ENCODE measurements at places on chromosomes 3 and 15.

- no peak for DNase-seq
Measured at GRCh38 chr3:34859746-34860145, 779.6 kb upstream of the ARPP21 start.

- DNase-seq = no peak
Measured at GRCh38 chr3:49371946-49372345, 13.8 kb upstream of the GPX1 start.

GRCh38 chr3:52843108-52843865, 8.5 kb upstream of the MUSTN1 start:
- no peak for DNase-seq

DNA sequence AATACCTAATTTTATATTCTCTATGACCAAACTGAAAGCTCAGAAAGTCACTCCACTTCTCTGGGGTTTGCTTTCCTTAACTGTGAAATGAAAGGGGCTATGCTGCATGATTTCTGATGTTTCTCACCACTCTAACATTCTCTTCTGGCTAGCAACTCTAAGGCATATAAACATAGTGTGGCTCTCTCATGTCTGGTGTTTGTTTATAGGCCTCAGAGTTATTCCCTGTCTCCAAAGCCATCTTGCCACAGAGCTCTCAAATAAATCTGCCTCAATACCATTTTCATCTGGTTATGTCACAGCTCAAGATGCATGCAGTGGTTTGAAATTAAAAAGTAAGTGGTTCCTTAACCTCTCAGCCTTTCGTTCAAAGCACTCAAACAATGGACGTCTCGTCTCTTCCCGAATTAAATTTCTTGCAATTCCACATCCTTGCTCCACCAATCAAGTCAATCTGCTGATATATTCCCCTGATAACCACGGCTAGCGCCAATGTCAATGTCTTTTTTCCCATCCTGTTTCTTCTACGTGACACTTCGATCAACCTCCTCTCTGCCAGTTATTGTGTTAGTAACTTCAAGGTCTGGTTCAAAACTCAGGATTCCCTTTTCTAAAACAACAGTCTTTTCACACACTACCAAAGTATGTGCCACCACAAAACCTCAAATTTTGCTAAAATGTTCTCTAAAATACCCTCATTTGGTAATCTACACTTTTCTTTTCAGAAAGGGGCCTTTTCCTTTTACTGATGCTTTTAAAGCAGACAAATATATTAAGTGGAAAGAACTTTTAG, 16.0 kb downstream of the TOMM70 start:
- no peak for DNase-seq

DNA sequence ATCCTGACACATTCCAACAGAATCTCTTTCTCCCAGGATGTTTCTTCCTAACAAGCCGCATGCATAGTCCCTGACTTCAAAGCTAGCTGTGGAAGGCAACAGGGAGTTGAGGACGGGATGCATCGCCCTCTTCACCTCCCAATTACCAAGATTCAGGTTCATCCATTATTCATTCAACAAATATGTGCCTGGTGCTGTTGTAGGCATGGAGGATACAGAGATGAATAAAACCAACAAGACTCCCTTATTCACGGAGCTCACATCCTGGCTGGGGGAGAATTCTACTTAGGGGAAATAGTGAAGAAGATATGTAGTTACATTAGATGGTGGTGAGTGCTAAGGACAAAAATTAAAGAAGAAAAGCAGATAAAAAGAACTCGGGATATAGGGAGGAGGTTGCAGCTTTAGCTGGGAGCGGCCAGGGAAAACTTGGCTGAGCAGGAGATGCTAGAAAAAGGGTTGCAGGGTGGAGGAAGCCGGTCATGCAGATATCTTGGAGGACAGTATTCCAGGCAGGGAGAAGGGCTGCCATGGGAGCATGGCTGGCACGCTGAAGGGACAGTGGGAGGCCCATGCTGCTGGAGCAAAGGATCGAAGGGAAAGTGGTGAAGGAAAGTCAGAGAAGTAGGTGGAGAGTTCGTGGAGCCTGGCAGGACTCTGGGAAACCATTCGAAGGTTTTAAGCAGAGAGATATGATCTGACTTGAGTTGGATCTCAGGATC, 5.0 kb downstream of the ITGB5 start:
- peak; percentile 36 for DNase-seq

DNA sequence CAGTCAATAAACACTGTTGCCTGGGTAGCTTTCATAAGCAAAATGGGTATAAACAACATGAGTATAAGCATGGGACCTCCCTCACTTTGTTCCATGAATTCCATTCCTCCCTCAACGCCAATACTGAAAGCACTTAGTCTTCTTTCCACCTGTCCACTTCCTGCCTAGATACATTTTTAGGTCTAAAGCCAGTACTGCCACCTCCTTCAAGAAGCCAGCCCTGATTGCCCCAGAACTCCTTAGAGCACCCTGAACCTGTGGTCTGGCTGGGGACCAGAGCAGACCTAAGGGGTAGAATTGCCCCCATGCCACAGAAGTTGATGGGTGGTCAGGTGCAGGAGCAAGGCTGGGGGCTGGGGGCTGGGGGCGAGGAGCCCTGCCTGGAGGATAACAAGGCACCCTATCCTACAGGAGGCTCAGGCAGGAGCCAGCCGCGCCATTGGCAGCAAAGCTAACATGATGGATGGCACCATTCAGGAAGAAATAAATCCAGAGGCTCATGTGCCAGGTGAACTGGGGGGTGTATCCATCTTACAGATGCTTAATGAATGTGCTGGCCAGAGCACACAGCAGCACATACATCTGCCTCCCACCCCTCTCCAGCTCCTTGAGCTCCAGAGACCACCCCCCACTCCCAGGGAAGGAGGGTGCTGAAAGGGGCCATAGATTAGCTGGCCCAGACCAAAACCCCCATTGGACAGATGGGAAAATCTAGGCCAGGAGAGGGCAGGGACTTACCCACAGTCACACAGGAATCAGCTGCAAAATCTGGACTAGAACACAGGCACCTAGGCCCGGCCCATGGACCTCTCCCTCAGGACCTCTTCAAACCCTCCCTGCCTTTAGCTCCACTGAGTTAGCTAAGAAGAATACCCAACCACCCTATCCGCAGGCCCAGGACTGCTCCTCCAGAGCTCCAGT, 113.8 kb upstream of the LINGO1 start:
- no peak for DNase-seq

DNA sequence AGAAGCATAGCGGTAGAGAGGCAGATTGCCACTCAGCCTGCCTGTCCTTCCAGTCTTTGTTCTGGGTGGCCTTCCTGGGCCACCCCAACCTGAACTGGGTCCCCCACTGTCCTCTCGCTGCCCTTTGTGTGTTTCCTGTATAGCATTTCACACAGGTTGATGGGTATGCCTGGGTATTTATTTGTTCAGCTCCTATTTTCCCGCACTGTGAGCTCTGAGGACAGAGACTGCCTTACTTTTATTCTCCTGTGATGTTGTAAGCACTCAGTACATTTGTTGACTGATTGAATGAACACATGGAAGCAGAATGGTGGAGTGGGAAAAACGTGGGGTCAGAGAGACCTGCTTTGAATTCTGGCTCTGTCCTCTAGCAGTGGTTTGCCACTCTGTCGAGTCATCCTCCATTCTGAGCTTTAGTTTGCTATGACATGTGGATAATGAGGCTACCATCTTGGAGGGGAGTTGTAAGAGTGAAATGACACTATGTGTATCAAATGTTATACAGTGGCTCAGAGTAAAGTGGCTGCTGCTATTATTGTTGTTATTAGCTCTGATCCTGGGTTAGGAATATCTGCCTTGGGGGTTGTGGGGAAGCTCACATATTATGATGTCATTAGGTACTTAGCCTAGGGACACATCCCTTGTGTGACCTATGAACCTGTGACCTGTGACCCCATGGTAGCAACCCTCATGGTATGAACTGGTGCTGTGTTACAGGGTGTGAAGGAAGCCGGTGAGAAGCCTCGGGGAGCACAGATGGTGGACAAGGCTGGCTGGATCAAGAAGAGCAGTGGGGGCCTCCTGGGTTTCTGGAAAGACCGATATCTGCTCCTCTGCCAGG, 6.4 kb downstream of the PLEKHO2 start:
- DNase-seq = no peak

GRCh38 chr15:38217191-38217595, 35.4 kb upstream of the SPRED1 start:
- DNase-seq = peak; percentile 94

DNA sequence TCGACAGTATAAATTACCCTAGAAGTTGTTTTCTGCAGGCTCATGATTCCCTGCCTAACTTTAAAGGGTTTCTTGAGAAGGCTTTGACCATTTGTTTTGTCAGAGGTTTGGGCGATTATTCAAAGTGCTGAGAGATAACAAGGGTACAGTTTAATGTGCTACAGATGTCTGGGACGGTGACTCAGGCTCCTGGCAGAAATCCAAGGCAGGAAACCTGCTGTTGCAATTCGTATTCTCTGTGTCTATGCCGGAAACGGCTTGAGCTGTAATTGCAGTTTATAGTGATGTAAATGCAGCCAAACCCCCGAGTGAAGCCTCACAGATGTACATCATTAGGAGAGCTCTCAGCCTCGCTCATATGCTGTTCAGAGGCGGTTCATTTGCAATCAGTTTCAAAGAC, 65.6 kb downstream of the SYNPR start:
- peak; percentile 100 for DNase-seq

DNA sequence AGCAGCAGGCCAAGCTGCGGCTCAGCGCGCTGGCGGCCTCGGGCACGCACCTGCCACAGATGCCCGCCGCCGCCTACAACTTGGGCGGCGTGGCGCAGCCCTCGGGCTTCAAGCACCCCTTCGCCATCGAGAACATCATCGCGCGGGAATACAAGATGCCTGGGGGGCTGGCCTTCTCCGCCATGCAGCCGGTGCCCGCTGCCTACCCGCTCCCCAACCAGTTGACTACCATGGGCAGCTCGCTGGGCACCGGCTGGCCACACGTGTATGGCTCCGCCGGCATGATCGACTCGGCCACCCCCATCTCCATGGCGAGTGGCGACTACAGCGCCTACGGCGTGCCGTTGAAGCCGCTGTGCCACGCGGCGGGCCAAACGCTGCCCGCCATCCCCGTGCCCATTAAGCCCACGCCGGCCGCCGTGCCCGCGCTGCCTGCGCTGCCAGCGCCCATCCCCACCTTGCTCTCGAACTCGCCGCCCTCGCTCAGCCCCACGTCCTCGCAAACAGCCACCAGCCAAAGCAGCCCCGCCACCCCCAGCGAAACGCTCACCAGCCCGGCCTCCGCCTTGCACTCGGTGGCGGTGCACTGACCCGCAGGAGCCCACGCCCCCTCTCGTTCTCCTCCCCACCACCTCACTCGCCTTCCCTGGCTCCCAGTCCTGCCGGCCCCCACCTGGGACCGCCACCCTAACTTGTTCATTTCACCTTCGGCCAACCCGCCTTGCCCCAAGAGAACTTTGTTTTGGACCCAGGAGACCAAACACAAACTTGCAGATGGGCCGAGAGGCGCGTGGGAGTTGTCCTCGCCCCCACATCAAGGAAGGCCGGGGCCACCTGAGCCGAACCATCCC, 1.5 kb downstream of the FOXB1 start:
- no peak for DNase-seq

GRCh38 chr3:158768881-158769543, 32.8 kb upstream of the MFSD1 start:
- DNase-seq = peak; percentile 95

DNA sequence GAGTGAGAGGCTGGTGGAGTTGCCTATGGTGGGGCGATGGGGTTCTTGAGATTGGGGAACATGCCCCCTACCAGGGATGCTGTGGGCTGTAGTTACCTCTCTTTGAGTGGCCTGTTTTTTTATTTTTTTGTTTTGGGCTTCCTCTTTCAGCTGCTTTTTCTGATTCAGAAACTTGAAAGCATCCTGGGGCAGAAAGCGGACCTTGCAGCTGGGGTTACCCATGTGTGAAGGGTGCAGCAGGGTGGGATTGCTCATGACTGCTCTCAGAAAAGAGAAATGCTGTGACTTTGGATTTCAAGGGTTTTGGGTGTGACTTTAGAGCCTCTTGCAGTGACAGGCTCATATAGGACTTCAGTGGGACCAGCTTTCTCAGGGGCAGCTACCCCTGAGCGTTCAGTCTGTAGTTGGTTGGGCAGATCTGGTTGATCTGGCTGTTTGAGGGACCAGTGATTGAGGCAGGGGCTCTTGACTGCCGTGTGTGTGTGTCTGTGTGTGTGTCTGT, 1.8 kb downstream of the LIMD1 start:
- DNase-seq = no peak

GRCh38 chr3:9512456-9513045, 41.1 kb downstream of the LHFPL4 start:
- DNase-seq = no peak

GRCh38 chr3:11159421-11159904, 5.2 kb downstream of the HRH1 start:
- DNase-seq = peak; percentile 73

DNA sequence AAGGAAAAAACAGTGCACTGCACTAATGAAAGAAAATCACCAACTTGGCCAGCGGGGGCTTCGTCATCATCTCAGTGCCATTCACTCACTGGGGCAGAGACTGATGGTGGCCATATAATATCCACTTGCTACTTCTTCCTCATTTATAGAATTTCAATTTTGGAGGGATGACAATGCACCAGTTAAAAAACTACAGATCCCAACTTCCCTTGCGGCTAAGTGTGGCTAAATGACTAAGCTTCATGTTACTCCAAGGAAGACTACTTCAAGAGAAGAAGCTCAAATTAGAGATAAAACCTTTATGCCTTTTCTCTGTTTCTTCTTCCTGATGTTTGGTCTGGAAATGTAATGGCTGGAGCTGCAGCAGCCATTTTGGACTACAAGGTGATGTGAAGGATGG, 38.8 kb downstream of the NGLY1 start:
- DNase-seq = no peak

DNA sequence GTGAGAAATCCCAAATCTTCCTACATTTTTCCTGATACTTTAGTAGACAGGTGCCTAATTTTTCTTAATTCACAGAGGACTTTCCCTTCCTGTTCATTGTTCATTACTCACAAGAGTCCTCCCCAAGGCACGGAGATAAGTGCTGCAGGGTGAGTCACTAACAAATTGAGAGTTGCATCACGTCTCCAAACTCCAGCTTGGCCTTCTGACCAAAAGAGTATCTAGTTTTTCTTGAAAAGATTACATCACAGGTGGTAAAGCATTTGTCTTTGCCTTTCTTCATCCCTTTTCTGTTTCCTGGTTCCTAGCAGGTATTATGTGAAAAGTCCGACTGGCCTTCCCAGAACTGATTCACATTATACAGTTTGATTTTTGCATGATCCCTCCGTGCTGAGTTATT, 24.9 kb upstream of the RASGRP1 start:
- peak; percentile 76 for DNase-seq

GRCh38 chr3:17967953-17968607, 225.6 kb upstream of the TBC1D5 start:
- DNase-seq = no peak

GRCh38 chr15:59924812-59925522, 79.1 kb upstream of the FOXB1 start:
- peak; percentile 7 for DNase-seq

GRCh38 chr3:64995857-64996551, 308.2 kb upstream of the ADAMTS9 start:
- DNase-seq = no peak

DNA sequence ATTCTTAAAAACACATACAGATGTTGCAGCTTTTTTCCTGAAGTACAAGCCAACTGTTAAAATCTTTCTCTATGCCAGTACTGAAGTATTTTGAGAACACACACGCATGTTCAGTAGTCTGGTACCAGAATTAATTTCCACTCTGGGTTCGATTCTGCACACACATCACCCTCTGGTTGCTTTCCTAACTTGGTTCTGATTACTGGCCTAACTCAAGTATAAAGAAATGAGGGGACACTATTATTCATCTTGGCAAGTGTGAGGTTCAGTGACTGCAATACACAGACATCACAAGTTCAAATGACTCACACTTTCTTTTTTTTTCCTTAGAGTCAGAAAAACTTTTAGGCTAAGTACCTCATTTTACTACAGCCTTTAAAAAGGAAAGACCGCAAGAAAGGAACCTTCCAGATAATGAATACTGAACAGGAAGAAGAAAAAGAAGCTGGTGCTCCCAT, 37.4 kb upstream of the LDHAL6B start:
- peak; percentile 87 for DNase-seq

Measured in RPMI7951 (cell line).